ENCODE measurements at places on chromosomes 6 and 20. TPM values are rescaled to one million over a fixed set of nuclear protein-coding genes. Genes with fewer than 3 reads are reported as not detected.

GRCh38 chr6:167570460-167571400, 245.8 kb downstream of the TTLL2 start:
- no peaks in the 10 kb centered on the region for H3K4me1 ChIP-seq
- H3K36me3 ChIP-seq = no peaks in the 10 kb centered on the region
- H3K27me3 ChIP-seq = no peaks in the 10 kb centered on the region
- H3K4me3 ChIP-seq = no peak overlapping the region

- DNase-seq = no peak
- peaks cover 10% of the 10 kb centered on the region for H3K36me3 ChIP-seq
- H3K27ac ChIP-seq = peak overlapping the region; percentile 70
- peaks cover 7% of the 10 kb centered on the region for H3K4me1 ChIP-seq
- H3K4me3 ChIP-seq = peak overlapping the region; percentile 94
Measured at GRCh38 chr6:35296931-35297600, 552 bp upstream of the DEF6 start.

The AARS2 gene
- total RNA-seq = 14.9 TPM

The PTCHD4 gene
- total RNA-seq = 1.1 TPM

GRCh38 chr20:46343348-46343974, 35.2 kb upstream of the CDH22 start:
- H3K27ac ChIP-seq = no peak overlapping the region
- DNase-seq = no peak
- H3K27me3 ChIP-seq = peaks cover 27% of the 10 kb centered on the region
- no peak overlapping the region for H3K4me3 ChIP-seq

GRCh38 chr6:132663661-132664060, 4.7 kb upstream of the TAAR1 start:
- H3K4me3 ChIP-seq = no peak overlapping the region
- no peak overlapping the region for H3K27ac ChIP-seq
- no peaks in the 10 kb centered on the region for H3K27me3 ChIP-seq
- H3K36me3 ChIP-seq = no peaks in the 10 kb centered on the region

DNA sequence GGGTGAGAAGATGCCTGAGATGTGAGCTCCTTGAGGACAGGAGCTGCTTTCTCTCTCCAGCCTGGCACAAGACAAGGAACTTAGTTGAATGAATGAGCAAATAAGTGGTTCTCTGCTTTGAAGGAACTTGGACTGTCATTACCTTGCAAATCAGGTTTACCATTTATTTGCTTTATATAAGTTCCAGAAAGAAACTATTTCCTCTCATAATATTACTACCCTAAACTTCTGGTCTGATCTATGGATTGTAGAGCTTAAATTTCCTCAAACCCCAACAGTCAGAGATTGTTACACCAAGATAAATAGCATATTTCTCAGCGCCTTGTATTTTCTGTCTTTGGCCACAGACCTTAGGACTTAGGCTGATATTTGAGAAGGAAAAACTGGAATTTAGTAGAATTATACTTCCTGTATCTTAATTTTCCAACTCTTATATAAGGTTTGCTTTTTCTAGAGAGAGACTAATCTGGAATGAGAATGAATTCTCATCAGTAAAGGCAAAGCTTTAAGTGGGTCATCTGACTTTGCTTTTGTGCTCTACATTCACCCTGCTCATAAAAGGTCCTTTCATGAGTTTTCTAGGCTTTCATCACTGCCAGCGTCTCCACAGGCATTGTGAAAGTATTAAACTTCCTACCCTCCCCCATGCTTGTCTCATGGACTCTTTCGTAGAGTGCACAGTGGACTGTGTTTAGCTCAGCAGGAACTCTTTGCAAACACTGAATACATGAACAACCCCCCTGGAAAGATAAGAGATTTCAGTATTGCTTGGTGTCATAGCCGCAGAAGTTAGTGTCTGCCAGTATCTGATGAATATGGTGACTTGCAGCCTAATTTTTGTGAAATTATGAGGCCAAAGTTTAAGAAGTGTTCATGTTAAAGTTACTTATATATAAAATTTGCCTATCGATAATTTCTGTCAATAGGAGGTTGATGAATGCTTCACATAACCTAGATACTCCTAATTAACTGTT, 74.0 kb downstream of the PTPRA start:
- H3K27ac ChIP-seq = no peak overlapping the region
- no peaks in the 10 kb centered on the region for H3K27me3 ChIP-seq
- 0 out of 2 replicates have a peak, but pooled peaks cover 3% of the 10 kb centered on the region for H3K36me3 ChIP-seq
- no peaks in the 10 kb centered on the region for H3K4me1 ChIP-seq
- DNase-seq = no peak

DNA sequence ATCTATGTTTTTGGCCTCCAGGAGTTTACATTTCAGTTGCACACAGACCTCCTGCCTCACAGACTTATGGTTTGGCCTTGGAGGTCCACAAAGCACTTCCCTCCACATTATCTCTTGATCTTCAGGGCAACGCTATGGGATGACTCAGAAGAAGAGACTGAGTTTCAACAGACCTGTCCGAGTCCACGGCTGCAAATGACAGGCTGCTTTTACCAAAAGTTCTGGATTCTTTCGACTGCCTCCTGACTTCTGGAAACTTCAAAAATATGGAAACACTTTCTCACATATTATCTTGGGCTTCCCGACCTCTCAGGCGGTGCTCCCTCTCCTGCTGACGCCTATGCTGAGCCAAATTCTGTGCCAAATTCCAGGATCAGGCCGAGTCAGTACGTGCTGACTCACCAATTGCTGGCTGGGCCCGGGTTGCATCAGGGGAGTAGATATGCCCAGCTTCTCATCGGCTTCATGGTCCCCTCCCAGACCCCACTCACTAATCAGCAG, 190.2 kb downstream of the BMP7 start:
- peaks cover 3% of the 10 kb centered on the region for H3K4me1 ChIP-seq
- H3K27ac ChIP-seq = no peak overlapping the region
- no peaks in the 10 kb centered on the region for H3K27me3 ChIP-seq
- no peak overlapping the region for H3K4me3 ChIP-seq
- no peak for DNase-seq

The SLC17A3 gene
- total RNA-seq = not detected

GRCh38 chr6:71537717-71538116, 249.1 kb downstream of the OGFRL1 start:
- no peaks in the 10 kb centered on the region for H3K36me3 ChIP-seq
- H3K4me3 ChIP-seq = no peak overlapping the region
- no peak for DNase-seq
- no peak overlapping the region for H3K27ac ChIP-seq

DNA sequence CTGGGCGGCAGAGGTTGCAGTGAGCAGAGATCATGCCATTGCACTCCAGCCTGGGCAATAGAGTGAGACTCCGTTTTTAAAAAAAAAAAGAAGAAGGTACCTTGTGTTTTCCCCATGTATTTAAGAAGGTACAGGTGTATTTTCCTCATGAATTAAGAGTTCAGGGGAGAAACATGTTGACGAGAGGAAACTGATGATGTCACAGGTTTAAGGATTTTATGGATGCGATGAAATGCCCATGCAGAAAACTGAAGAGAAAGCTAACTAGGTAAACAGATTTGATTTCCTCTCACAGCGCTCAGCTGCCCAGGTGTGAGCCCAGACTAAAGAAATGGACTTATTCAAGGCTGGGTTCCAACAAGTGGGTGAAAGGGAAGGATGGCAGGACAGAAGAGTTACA, 38.4 kb upstream of the SOX4 start:
- H3K36me3 ChIP-seq = no peaks in the 10 kb centered on the region
- no peak overlapping the region for H3K4me3 ChIP-seq
- H3K27ac ChIP-seq = no peak overlapping the region
- no peaks in the 10 kb centered on the region for H3K4me1 ChIP-seq

GRCh38 chr20:23652371-23652770, 14.6 kb upstream of the CST3 start:
- no peak overlapping the region for H3K27ac ChIP-seq
- no peak overlapping the region for H3K4me3 ChIP-seq
- no peaks in the 10 kb centered on the region for H3K4me1 ChIP-seq
- H3K27me3 ChIP-seq = no peaks in the 10 kb centered on the region
- H3K36me3 ChIP-seq = no peaks in the 10 kb centered on the region
- no peak for DNase-seq

DNA sequence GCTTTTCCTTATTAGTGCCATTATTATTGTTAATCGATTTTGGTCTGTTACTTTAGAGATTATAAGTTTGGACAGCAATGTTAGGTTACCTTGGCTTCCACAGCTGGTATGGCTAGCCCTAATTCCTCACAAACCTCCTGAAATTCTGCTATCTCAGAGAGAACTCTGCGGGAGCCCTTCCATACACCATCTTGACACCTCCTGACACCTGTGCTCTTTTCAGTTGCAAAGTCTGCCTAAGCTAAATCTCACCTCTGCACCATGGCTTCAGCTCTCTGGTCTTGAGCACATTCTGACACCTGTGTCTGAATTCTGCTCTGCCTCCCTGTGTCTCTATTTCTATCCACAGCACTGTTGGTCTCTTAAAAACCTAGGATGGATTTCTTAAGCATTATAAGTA, 106.5 kb downstream of the DCDC2 start:
- H3K4me1 ChIP-seq = no peaks in the 10 kb centered on the region
- no peak overlapping the region for H3K4me3 ChIP-seq
- DNase-seq = no peak
- H3K27me3 ChIP-seq = no peaks in the 10 kb centered on the region
- no peaks in the 10 kb centered on the region for H3K36me3 ChIP-seq

DNA sequence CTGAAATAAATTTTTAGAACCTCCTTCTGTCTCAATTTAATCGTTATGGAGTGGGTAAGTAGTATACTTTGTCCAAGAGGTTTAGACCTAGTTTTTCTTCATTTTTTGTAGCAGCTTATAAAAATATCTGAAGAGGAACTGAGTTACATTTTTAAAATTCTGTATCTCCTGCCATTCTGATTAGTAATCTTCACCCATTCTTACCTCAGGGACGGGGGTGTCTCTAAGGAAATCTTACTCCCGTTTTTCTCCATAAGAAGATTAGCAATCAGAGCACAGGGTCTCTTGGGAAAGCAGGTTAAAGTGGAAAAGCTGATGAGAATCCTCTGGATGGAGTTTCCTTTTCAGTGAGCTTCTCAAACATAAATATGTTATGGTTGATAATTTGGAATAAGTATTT, 259.3 kb upstream of the FAM83B start:
- H3K36me3 ChIP-seq = no peaks in the 10 kb centered on the region
- DNase-seq = no peak
- H3K4me3 ChIP-seq = no peak overlapping the region
- H3K4me1 ChIP-seq = no peaks in the 10 kb centered on the region
- H3K27me3 ChIP-seq = no peaks in the 10 kb centered on the region
- no peak overlapping the region for H3K27ac ChIP-seq

DNA sequence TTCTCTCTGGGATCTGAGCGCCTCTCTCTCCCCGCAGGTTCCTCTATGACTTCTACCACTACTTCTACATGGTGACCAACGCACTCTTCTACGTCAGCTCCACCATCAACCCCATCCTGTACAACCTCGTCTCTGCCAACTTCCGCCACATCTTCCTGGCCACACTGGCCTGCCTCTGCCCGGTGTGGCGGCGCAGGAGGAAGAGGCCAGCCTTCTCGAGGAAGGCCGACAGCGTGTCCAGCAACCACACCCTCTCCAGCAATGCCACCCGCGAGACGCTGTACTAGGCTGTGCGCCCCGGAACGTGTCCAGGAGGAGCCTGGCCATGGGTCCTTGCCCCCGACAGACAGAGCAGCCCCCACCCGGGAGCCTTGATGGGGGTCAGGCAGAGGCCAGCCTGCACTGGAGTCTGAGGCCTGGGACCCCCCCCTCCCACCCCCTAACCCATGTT, 36.3 kb upstream of the MRGBP start:
- H3K27ac ChIP-seq = no peak overlapping the region
- H3K36me3 ChIP-seq = peaks cover 20% of the 10 kb centered on the region
- peaks cover 36% of the 10 kb centered on the region for H3K4me1 ChIP-seq
- no peak for DNase-seq

DNA sequence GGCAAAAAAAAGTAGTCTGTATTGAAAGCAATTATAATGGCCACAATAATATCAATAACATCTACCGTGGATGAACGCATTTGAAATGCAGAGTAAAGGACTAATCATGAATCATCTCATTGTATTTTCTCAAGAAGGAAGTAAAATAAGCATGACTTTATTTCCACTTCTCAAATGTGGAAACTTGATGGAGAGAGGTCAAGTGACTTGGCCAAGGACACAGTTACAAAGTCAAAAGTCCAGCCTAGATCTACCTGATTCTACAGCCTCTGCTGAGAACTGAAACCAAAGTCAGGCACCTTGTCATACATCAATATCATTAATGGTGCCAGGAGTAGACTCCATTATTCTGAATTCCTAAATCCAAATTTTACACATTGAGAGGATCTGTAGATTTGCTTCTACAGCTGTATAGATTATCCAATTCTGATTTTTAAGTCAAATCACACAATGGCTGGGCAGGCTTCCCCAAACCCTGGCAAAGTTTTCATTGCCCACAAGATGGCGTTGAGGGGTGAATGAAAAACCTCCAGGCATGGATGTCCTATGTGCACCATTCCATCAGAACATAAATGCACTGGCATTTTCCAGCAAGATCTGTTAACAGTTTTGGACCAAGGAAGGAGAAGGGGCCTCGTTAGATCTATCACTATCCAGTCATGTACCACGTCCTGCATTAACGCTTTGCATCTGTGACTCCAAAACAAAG, 423.1 kb downstream of the MAFB start:
- H3K4me1 ChIP-seq = no peaks in the 10 kb centered on the region
- no peak overlapping the region for H3K27ac ChIP-seq
- DNase-seq = no peak

- DNase-seq = no peak
- H3K4me3 ChIP-seq = no peak overlapping the region
- H3K27me3 ChIP-seq = no peaks in the 10 kb centered on the region
- H3K4me1 ChIP-seq = no peaks in the 10 kb centered on the region
Measured at GRCh38 chr6:49453221-49453620, 9.8 kb downstream of the MMUT start.

The AMD1 gene
- total RNA-seq = 71.4 TPM

- no peak overlapping the region for H3K4me3 ChIP-seq
- no peak overlapping the region for H3K27ac ChIP-seq
Measured at GRCh38 chr20:23254034-23254433, 96.6 kb upstream of the NXT1 start.

DNA sequence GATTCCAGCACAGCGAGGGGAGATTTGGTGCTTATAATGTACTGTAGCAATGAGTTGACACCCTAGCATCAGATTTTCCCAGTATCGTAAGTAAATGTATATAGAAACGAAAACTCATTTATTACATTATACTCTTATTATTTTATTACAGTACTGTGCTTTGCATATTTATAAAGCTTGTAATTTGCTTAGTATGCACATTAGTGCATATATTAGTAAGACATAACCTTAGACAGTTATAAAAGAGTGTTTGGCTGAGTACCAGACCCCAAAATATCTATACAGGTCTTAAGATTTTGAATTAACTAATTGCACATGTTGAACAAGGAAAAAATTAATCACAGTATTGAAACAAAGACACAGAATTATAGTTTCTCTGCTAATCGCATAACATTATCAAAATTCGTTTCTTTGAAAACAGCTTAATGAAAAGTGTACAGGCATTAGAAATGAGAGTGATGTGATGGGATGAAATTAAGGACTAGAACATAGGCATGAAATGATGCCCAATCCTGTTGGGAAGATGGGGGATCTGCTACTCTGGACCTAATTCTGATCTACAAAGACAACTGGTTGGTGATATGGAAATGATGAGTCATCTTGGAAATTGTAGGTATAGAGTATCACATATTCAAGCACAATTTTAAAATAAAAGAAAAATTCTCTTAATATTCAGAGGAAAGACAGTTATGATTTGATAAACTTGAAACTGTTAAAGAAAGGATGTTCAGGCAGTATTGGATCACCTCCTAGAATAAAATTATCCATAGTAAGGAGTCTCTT, 42.8 kb downstream of the STXBP5 start:
- no peaks in the 10 kb centered on the region for H3K36me3 ChIP-seq
- H3K27ac ChIP-seq = no peak overlapping the region
- no peak overlapping the region for H3K4me3 ChIP-seq
- H3K4me1 ChIP-seq = no peaks in the 10 kb centered on the region
- no peaks in the 10 kb centered on the region for H3K27me3 ChIP-seq

Measured in HCT116 (cell line).